RWPE1 (cell line): ENCODE measurements at places on chromosomes 4 and X.
A peak's percentile ranks its signal among the peaks of the same experiment; 100 is the strongest.

GRCh38 chr4:20046931-20047677 lies 204.6 kb upstream of the SLIT2 start:
- no peak for DNase-seq

- no peak for DNase-seq
Measured at GRCh38 chr4:5568931-5569330, 139.4 kb downstream of the EVC2 start.

- DNase-seq: no peak
Measured at GRCh38 chrX:101732870-101733269, 73.2 kb upstream of the ARMCX2 start.

GRCh38 chr4:105605493-105605892 lies 53.1 kb downstream of the ARHGEF38 start:
- DNase-seq: no peak

DNA sequence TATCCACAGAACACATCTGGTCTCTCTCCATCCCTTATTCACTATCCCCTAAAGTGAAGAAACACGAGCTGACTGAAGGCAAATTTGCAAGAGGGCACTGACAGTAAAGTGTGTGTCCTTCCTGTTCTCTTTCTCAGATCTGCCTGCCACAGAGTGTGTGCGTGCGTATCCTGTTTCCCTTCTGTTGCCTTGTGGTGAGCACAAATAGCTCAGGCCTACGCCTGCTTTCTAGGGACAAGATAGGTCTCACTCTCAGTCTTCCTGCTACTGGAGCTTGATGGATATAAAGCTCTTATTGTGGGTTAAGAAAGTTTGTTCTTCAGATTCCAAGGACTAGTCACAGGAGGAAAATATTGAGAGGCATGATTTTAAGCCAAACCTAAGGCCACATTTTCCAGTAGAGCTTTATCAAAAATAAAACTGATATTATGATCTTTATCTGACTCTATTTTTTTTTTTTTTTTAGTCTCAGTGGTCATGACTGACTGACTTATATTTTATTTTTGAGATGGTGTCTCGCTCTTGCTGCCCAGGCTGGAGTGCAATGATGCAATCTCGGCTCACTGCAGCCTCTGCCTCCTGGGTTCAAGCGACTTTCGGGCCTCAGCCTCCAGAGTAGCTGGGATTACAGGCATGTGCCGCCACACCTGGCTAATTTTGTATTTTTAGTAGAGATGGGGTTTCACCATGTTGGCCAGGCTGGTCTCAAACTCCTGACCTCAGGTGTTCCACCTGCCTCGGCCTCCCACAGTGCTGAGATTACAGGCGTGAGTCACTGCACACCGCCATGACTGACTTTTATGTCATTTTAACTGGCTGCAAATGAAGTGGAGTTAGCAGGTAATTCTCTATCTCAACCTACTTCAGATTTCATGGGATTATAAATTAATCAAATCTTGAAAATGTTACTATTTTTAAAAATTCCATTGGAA lies 140.3 kb upstream of the SH3RF1 start:
- DNase-seq: no peak

DNA sequence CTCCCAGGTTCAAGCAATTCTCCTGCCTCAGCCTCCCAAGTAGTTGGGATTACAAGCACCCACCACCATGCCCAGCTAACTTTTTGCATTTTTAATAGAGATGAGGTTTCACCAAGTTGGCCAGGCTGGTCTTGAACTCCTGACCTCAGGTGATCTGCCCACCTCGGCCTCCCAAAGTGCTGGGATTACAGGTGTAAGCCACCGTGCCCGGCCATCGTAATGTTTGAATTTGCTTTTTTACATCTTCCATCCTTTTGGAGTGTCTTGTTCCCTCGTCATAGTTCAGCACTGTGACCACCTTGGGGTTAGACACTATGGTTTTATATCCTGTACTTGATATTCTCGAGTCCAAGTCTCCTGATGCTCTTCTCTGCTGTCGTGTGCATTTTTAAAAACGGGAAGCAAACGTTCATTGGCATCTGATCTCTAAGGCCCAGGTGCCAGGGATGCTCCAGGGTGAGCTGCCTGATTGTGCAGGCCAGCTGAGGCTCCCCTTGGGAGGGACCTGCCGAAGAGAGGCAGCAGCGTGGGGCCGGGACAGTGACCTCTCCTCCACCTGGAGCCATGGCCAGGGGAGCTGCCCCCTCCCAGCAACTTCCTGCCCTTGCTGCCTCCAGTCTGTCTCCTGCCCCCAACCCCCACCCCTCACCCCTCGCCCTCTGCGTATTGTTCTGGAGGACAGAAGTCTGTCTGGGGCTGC lies 16.7 kb downstream of the DGKQ start:
- no peak for DNase-seq

- no peak for DNase-seq
Measured at GRCh38 chr4:80184825-80185756, 12.2 kb upstream of the PRDM8 start.

- no peak for DNase-seq
Measured at GRCh38 chr4:125321709-125322365, 7.1 kb downstream of the FAT4 start.

DNA sequence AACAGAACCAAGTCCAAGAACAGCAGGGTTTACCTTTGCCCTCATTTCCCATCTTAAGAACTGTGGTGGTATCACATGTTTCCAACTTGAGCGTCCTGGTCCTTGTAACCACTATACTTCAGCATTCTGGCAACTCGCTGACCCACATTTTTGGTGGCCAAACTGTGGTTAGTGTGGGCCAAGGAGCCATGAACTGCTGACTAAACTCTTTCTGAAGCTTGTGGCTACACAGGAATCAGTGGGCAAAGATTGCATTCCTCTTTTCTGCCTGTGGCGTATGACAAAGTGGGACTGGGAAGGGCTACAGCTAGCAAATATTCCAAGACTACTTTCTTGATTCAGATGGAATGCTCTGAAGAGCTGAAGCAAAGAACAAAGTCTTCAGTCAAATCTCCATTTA lies 106.3 kb upstream of the MID1 start:
- DNase-seq: no peak

DNA sequence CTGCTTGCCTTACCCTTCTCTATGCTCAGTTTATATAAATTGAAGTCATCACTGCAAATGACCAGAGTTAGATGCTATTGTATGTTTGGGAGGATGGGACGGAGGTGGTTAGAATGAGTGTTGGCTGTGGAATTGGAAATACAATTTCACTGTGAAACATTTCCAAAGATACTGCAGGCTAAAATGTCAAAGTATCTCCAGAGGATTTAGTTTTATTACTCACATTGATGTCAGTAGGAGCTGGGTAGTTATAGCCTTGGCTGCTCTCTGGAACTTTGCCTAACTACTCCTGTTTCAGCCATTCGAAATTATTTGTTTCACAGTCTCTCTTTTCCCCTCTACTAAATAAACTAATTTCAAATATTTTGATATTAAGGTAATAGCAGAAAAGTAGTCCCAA lies 92.6 kb upstream of the PPP3CA start:
- DNase-seq: no peak

GRCh38 chrX:130682990-130683389 lies 220.0 kb downstream of the ENOX2 start:
- no peak for DNase-seq

GRCh38 chrX:24790166-24790565 lies 96.4 kb downstream of the POLA1 start:
- no peak for DNase-seq

DNA sequence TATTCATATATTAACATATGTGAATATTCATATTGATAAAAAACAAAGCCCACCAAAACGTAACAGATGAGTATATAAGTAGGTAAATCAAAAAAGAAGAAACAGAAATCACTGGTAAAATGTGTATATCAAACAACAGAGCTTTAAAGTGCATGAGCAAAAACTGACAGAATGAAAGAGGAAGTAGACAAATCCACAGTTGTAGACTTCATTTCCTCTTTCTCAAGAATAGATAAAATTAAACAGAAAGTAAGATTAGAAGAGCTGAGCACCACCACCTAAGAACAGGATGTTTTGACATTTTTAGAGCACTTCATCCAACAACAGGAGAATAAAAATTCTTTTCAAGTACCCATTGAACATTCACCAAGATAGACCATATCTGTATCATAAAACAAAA lies 64.6 kb downstream of the CNKSR2 start:
- no peak for DNase-seq

- no peak for DNase-seq
Measured at GRCh38 chr4:86243750-86244149, 116.1 kb downstream of the MAPK10 start.

DNA sequence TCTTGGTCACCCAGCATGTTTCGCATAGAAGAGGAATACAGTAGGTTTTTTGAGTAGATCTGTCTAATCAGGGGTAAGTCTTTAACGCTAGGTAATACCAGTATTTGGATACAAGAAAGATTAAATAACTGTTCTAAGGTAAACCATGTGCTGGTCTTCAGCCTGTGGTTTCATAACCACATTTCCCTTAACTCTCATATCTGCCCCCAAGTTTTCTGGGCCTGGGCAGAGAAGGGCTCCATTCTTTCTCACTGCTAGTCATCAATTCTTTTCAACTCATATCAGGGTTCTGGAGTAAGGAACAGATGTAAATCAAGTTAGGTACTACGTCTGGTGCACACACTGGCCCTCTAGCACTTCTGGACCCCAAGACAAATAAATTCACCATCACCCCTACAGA lies 49.0 kb downstream of the DHX15 start:
- no peak for DNase-seq

DNA sequence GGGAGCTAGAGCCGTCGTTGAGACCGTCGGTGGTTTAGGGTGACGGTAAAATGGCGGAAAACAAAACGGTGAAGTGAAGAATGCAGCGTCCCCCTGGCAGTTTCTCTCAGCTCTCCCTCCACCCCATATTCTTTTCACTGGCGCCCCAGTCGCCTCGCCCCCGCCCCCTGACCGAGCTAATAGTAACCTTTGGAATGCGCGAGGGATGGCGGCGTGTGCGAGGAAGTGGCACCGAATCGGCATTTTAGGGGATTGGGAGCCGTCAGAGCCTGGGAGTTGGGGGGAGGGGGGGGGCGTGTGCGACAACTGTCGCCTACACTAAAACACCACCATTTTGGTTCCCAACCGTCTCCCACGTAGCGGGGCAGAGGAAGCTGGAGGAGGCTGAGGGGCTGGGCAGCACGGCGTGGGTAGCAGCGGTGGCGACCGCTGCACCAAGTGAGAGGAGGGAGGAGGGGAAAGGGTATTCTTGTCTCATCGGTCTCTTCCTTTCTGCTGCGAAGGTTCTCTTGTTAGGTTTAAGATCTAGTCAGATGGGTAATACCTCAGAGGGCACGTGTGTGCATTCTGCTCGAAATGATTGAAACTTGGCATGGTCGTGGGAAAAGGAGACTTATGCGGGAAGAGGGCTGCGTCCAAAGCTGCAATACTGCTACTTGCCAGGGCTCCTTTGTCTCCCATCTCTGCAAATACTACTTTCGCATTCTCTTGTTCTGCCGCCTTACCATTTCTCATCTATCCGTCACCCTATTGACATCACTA lies 840 bp downstream of the ZNF711 start:
- peak; percentile 0 for DNase-seq

- DNase-seq: no peak
Measured at GRCh38 chrX:39000802-39001201, 199.5 kb downstream of the MID1IP1 start.
